ENCODE measurements at places on chromosomes 6 and 20.

- H3K27me3 ChIP-seq = no peaks in the 10 kb centered on the region
- no peak for DNase-seq
- peaks cover 3% of the 10 kb centered on the region for H3K4me1 ChIP-seq
- no peak overlapping the region for H3K4me3 ChIP-seq
These were observed 137.5 kb upstream of the SLC24A3 start for GRCh38 chr20:19074828-19075516.

DNA sequence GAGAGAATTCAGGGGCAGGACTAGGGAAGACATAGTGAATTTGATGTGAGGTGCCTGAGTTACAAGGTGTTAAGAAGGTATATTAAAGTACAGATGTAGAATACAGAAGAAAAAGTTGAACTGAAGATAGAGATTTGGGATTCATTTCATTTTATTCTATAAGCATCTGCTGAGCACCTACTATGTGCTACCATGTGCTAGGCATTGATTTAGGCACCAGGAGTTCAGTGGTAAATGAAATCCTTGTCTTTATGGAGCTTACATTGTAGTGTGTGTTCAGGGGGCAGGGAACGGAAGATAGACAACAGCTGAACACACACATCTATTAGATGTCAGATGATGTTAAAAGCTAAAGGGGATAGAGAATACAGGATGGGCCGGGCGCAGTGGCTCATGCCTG is 2.8 kb downstream of the RSPH9 start:
- H3K27ac ChIP-seq = no peak overlapping the region
- H3K36me3 ChIP-seq = peaks cover 2% of the 10 kb centered on the region
- DNase-seq = no peak
- peaks cover 7% of the 10 kb centered on the region for H3K4me1 ChIP-seq
- no peaks in the 10 kb centered on the region for H3K27me3 ChIP-seq
- H3K4me3 ChIP-seq = no peak overlapping the region

- no peak overlapping the region for H3K4me3 ChIP-seq
- H3K4me1 ChIP-seq = no peaks in the 10 kb centered on the region
- DNase-seq = no peak
- H3K27ac ChIP-seq = no peak overlapping the region
These were observed 320.5 kb upstream of the RSPO3 start for GRCh38 chr6:126797981-126798380.

- H3K27ac ChIP-seq = no peak overlapping the region
- no peaks in the 10 kb centered on the region for H3K27me3 ChIP-seq
- H3K36me3 ChIP-seq = no peaks in the 10 kb centered on the region
- DNase-seq = no peak
- H3K4me1 ChIP-seq = no peaks in the 10 kb centered on the region
These were observed 153.6 kb downstream of the BMP2 start for GRCh38 chr20:6920991-6921613.

GRCh38 chr20:17605131-17605660 is 35.3 kb downstream of the DSTN start:
- H3K4me1 ChIP-seq = peaks cover 16% of the 10 kb centered on the region
- H3K27me3 ChIP-seq = no peaks in the 10 kb centered on the region

DNA sequence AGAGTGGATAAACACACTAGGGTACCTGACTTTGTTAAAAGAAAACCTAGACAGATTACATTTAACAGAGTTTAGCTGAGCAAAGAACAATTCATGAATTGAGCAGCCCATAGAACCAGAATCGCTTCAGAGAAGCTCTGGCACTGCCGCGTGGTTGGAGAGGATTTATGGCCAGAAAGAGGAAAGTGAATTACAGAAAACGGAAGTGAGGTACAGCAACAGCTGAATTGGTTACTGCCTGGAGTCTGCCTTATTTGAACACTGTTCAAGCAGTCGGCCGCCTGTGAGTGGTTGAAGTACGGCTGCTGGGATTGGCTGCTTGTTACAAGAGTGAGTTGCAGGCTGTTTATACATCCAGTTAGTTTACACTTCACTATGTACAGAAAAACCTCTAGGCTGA is 253.8 kb upstream of the CDYL start:
- H3K27ac ChIP-seq = no peak overlapping the region
- H3K36me3 ChIP-seq = no peaks in the 10 kb centered on the region
- no peak for DNase-seq
- no peaks in the 10 kb centered on the region for H3K4me1 ChIP-seq

DNA sequence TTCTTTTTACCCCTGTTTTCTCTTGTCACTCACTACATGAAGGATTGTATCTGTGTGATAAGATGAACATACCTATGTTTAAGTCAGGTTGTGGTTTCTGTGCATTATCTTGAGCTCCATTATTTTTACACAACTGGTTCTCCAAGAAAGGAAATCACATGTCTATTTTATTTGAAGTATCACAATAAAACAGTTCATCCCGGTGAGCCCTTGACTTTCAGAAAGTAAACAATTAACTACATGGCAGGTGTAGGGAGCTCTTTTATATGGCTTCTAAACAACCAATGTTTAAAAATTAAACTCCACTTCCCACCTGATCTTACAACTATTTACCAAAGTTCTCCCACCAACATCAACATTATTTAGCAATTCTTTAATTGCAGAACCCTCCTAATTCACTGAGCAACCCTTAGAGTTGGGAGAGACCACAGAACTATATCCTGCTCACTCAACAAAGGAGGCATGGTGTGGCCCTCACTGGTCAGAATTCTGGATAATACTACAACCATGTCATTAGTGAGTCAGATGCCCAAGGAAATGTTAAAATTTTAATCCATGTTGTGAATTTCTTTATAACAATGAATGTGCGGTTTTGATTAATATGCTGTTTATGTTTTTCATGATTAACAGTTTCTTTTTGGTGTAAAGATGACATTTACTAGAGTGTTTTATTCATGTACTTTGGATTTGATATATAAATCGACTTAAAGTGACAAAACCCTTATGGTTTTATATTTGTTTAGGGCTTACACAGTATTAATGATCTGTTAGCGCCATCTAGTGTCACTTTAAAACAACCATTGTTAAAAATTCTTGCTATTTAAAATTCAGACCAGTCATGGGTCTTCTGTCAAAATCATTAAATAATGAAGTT is 50.0 kb upstream of the SCGN start:
- H3K36me3 ChIP-seq = no peaks in the 10 kb centered on the region
- H3K27me3 ChIP-seq = no peaks in the 10 kb centered on the region
- H3K27ac ChIP-seq = no peak overlapping the region
- no peak overlapping the region for H3K4me3 ChIP-seq
- DNase-seq = no peak

- H3K4me1 ChIP-seq = no peaks in the 10 kb centered on the region
- no peak overlapping the region for H3K27ac ChIP-seq
- peaks cover 6% of the 10 kb centered on the region for H3K36me3 ChIP-seq
- no peak overlapping the region for H3K4me3 ChIP-seq
- H3K27me3 ChIP-seq = no peaks in the 10 kb centered on the region
These were observed 125.1 kb downstream of the ZNF217 start for GRCh38 chr20:53468587-53468986.

- no peak within 1 kb of the TSS for H3K4me3 ChIP-seq
- no peaks in the 10 kb centered on the region for H3K4me1 ChIP-seq
- DNase-seq = no peak
- H3K27me3 ChIP-seq = peaks cover 36% of the 10 kb centered on the region
- no peak within 1 kb of the TSS for H3K27ac ChIP-seq
These were observed at the start of gene MRAP2 for GRCh38 chr6:84033523-84034451. MRAP2 (plus strand) TSS chr6:84033772; CDS start chr6:84055319, 21,547 bp downstream.

DNA sequence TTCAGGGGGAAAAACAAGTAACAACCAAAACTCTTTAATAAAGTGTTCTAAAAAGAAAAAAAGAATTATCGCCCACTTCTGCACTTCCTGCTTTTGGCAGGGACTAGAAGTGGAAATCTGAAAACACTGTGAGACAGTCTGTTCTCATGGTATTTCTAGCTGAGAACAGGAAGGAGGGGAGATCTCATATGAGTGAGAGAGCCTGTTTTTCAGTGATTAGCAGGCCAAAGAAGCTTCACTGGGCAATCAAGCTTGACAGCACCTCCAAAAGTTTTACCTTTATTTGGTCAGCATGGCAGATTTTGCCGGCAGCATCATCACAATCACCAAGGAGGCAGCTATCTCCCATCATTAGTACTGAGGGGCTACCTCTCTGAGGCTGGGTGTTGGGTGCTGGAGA is 79.5 kb upstream of the ATXN1 start:
- H3K27ac ChIP-seq = no peak overlapping the region
- DNase-seq = no peak
- H3K27me3 ChIP-seq = peaks cover 16% of the 10 kb centered on the region
- H3K4me3 ChIP-seq = no peak overlapping the region

DNA sequence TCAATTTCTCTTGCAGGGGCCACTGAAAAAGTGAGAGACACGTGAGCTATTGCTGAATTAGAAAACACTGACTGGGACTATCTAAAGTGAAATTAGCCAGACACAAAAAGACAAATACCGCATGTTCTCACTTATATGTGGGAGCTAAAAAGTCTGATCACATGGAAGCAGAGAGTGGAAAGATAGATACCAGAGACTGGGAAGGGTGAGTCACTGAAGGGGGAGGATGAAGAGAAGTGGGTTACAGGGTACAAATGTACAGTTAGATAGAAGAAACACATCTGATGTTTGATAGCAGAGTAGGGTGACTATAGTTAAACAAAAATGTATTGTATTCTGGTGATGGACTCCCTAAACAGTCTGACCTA is 13.4 kb downstream of the CST3 start:
- no peak for DNase-seq
- no peak overlapping the region for H3K27ac ChIP-seq
- H3K27me3 ChIP-seq = peaks cover 17% of the 10 kb centered on the region
- H3K4me3 ChIP-seq = no peak overlapping the region

- no peaks in the 10 kb centered on the region for H3K36me3 ChIP-seq
- no peak overlapping the region for H3K4me3 ChIP-seq
- H3K4me1 ChIP-seq = peaks cover 4% of the 10 kb centered on the region
- peaks cover 15% of the 10 kb centered on the region for H3K27me3 ChIP-seq
- no peak overlapping the region for H3K27ac ChIP-seq
- DNase-seq = no peak
These were observed 52.7 kb downstream of the TGM2 start for GRCh38 chr20:38112261-38112929.

DNA sequence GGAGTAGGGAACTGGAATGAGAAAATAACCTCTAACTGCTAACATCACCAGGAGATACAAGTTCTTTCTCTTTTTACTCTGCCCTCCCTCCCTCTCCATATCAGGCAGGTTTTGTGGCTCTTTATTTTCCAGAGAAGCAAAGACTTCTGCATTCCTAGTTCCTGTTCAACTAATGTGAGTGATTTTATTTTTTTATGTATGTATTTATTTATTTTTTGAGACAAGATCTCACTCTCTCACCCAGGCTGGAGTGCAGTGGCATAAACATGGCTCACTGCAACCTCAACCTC is 6.0 kb upstream of the IER3 start:
- no peak overlapping the region for H3K4me3 ChIP-seq
- no peaks in the 10 kb centered on the region for H3K36me3 ChIP-seq
- H3K27ac ChIP-seq = no peak overlapping the region
- no peak for DNase-seq
- H3K4me1 ChIP-seq = peaks cover 37% of the 10 kb centered on the region

- H3K36me3 ChIP-seq = no peaks in the 10 kb centered on the region
- H3K4me3 ChIP-seq = no peak overlapping the region
- DNase-seq = no peak
- peaks cover 13% of the 10 kb centered on the region for H3K4me1 ChIP-seq
- no peak overlapping the region for H3K27ac ChIP-seq
These were observed 9.4 kb upstream of the POU5F1 start for GRCh38 chr6:31179896-31180295.

GRCh38 chr6:106747139-106747538 is 117.8 kb downstream of the QRSL1 start:
- DNase-seq = no peak
- H3K4me3 ChIP-seq = no peak overlapping the region

- DNase-seq = no peak
- H3K27me3 ChIP-seq = no peaks in the 10 kb centered on the region
- no peaks in the 10 kb centered on the region for H3K4me1 ChIP-seq
- H3K4me3 ChIP-seq = no peak overlapping the region
- no peak overlapping the region for H3K27ac ChIP-seq
- no peaks in the 10 kb centered on the region for H3K36me3 ChIP-seq
These were observed 275.1 kb upstream of the IMPG1 start for GRCh38 chr6:76347539-76347938.

DNA sequence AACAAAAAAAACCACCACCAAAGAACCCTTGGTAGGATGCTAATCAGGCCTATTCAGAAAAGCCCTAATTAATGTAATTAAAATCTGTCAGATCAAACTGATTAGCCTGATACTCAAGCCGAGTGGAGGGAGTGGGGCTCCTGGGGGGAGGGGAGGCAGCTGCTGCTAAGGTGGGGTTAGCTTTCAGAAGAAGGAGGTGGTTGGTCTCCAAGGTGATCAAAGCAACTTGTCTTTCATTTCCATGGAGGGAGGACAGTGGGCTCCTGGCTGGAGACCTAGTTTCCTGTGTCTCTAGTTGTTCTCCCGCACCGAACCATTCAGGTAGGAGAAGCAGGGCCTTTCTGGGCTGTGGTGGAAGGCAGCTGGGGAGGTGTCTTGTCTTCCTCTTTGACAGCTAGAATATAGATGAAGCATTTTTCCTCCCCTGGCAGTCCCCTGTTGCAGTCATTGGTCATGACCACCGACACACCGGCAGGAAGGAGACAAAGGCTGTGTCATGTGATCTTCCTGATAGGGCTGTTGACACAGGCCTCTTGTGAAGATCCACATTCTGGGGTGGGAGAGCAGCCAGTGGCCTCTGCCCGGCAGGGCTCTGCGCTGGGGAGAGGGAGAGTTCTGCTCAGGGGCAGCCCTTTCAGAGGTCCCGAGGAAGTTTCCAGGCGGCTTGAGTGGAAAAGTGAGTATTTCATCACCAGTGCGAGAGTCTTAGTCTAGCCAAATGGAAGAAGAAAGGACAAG is 39.9 kb upstream of the PRDM1 start:
- no peak overlapping the region for H3K27ac ChIP-seq
- no peaks in the 10 kb centered on the region for H3K36me3 ChIP-seq
- H3K4me1 ChIP-seq = peaks cover 4% of the 10 kb centered on the region
- no peak overlapping the region for H3K4me3 ChIP-seq
- no peak for DNase-seq

- H3K27me3 ChIP-seq = peaks cover 2% of the 10 kb centered on the region
- no peak overlapping the region for H3K27ac ChIP-seq
- no peaks in the 10 kb centered on the region for H3K4me1 ChIP-seq
- DNase-seq = no peak
These were observed 20.4 kb downstream of the RAB44 start for GRCh38 chr6:36717871-36718540.

DNA sequence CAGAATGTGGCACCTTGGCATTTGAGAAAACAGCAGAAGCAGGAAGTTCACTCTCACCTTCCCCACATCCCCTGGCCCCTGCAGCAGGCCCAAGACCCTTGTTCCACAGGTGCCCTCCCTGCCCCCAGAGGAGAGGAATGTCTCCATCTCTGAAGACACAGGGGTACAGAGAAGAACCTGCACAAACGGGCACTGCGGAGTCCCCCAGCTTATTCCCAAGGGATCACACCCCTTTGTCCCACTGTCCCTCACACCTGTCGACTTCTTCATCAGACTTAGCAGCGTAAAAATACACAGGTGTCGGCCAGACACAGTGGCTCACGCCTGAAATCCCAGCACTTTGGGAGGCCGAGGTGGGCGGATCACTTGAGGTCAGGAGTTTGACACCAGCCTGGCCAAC is 42.9 kb upstream of the TMEM181 start:
- no peak for DNase-seq
- no peaks in the 10 kb centered on the region for H3K36me3 ChIP-seq
- peaks cover 27% of the 10 kb centered on the region for H3K4me1 ChIP-seq
- H3K27ac ChIP-seq = no peak overlapping the region

- H3K36me3 ChIP-seq = peaks cover 4% of the 10 kb centered on the region
- no peak overlapping the region for H3K4me3 ChIP-seq
- peaks cover 66% of the 10 kb centered on the region for H3K27me3 ChIP-seq
- peaks cover 7% of the 10 kb centered on the region for H3K4me1 ChIP-seq
- DNase-seq = no peak
These were observed 1.8 kb upstream of the BHLHE23 start for GRCh38 chr20:63008541-63009044.

Measured in activated CD4-positive, alpha-beta T cell treated with anti-CD3 and anti-CD28 coated beads, Interleukin-2, amount 10 ng/mL, durations not matched to agents 24 days and 14 days (primary cell).